Stimulated activated CD8-positive, alpha-beta memory T cell treated with anti-CD3 and anti-CD28 coated beads, Interleukin-15, amount 100 ng/mL, for 24 hours (primary cell): ENCODE measurements at places on chromosomes 5 and 9.

DNA sequence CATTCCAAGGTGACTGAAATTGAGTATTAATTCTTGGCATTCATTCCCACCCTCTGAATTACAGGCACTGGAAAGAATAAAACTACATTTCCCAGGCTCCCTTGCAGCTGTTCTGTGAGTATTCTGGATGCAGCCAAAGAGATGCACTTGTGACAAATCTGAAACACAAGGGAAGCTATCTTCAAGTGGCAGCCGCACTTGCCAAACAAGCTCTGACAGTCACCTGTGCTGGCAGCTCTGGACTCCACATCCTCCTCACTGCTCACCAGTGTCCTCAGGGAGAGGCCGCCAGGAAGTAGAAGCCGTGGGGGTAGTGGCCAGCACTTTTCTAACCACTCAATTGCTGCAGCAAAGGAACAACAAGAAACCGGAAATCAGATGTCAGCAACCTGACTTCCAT, 275.0 kb downstream of the NR2F1-AS1 start:
- DNase-seq = no peak

DNA sequence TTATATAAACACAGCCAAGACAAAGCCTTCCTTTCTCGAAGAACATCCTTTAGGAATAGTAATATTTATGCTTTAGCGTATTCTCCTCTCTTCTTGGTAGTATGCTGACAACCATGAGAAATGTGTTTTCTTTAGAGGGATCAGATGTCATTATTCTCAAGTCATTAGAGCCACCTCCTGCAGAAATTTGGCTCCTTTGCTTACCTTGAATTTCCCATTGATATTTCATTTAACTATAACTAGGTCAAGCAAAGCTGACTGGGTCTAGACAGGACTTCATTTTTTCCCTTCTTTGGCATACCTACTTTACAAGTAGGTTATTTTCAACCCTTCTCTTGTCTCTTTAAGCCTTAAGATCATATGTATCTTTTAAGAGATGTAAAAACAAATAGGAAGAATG, 50.3 kb downstream of the SPATA31D1 start:
- DNase-seq = no peak

GRCh38 chr5:133202066-133202665, 150.4 kb downstream of the HSPA4 start:
- no peak for DNase-seq

- DNase-seq = no peak
Measured at GRCh38 chr5:147455822-147456450, 53.9 kb downstream of the DPYSL3 start.

- DNase-seq = no peak
Measured at GRCh38 chr9:7305677-7306076, 493.9 kb downstream of the DMAC1 start.
